ENCODE measurements at places on chromosomes 4 and X.

GRCh38 chr4:69823048-69823447, 36.9 kb downstream of the SULT1E1 start:
- no peak for DNase-seq

- no peak for DNase-seq
Measured at GRCh38 chr4:171648926-171649325, 164.3 kb upstream of the GALNTL6 start.

DNA sequence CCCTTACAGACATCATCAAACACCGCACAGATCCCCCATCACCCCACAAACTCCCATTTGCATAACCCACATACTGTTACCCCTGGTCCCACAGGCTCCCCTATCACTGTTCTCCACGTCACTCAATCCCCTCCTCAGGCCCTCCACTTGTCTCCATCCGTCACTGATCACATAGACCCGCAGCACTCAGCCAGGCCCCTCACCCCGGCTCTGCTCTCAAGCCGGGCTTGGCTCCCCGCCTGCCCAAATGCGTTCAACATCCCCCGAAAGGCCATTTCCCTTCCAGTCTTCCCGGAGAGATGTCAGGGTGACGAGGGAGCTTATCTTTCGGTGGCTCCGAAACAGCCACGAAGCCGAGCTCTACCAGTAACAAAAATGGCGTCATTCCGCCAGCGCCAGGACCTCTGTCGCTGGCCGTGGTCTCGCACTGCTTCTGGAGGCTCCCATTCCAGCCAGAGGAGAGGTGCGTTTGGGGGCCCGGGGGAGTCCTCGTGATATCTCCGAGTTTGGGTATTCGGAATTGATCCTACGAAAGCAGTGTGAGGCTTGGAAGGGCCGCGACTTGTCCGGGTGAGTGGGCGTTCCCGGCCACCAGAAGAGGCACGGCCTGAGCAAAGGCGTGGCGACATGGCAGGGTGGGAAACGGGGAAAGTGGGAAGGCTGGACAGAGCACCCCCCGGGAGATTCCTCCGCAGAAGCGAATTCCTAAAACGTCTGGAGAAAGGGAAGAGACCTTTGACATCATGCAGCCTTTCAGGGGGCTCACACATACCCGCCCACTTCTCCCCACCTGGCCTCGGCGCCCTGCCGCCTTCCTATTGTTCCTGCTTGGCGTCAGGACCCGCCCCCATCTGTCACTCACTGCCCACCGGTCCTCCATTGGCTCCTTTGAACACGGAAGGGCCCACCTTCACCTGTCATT, at the start of gene ZNF630:
Gene ZNF630, minus strand, starts transcription at position 577 of the 922 bp plus-strand sequence. CDS start 4,754 bp downstream, outside the sequence.
- DNase-seq: peak; percentile 47

GRCh38 chrX:73932522-73932921, 369.5 kb downstream of the CHIC1 start:
- no peak for DNase-seq

- no peak for DNase-seq
Measured at GRCh38 chr4:54716478-54717065, 58.8 kb downstream of the KIT start.

DNA sequence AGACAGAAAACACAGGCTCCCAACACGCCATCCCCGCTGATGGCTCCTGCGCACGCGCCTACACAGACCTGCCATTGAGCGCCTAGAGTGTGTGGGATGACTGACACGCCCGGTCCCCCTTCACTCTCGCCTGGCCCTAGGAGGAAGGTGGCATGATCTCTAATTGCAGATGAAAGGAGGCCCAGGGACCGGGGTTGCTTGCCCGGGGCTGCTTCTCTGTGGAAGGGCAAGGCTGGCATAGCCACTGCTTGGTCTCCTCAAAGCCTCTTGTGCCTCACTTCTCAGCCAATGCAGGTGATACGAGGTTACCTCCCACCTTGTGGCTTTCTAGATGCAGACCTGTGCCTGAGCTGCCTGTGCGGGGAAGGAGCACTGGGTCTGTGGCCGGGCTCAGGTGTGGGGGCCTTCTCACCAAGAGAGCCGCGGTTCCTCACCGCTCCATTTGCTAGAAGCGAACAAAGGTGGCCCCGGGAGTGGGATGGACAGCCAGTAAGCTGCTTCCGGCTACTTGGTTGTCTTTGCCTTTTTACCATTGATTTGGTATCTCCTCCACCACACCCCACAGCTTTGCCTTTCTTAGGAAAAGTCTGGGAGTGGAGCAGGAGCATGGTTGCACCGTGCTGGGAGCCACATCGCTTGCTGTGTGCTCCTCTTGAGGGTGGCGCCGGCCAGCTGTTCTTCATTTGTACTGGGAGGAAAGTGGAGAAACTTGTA, 47.0 kb downstream of the TBC1D14 start:
- no peak for DNase-seq

- no peak for DNase-seq
Measured at GRCh38 chr4:38567457-38567856, 96.5 kb upstream of the KLF3 start.

DNA sequence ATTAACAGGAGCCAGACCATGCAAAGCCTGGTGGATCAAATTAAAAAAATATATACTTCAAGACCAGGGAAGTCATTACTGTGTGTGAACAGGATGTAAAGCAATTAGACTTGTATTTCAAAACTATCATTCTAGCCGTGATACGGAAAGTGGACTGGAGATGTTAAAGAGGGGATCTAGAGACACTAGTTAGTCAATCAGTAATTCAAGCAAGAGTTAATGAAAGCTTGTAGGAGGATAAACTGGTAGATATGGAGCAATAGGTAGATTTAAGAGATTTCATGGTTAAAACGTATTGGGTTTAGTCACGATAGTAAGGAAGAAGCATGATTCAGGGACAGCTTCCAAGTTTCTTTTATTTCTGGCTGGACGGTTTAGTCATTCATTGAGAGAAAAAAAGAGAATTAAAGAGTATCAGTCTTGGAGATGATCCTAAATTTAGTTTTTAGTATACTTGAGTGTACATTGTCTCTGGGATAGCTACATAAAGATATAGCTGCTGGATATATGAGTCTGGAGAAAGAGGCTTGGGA, 3.9 kb downstream of the MAD2L1 start:
- no peak for DNase-seq

DNA sequence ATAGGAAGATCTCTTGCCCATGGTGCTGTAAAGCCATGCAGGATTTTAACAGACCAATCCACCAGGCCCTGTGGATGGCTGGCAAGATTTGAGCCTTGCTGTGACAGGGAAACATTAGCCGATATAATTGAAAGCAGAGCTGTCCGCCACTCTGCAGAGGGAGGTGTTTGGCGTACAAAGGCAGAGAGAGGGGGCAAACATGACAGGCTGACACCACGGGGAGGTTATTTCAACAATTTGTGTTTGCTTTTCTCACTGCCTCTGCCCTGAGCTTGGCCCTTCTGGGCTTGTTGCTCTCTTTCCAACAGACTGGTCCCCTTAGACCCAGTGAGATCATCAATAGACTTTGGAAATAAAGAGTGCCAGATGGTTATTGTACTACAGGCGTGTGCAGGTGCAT, 59.4 kb downstream of the CLNK start:
- DNase-seq: no peak

DNA sequence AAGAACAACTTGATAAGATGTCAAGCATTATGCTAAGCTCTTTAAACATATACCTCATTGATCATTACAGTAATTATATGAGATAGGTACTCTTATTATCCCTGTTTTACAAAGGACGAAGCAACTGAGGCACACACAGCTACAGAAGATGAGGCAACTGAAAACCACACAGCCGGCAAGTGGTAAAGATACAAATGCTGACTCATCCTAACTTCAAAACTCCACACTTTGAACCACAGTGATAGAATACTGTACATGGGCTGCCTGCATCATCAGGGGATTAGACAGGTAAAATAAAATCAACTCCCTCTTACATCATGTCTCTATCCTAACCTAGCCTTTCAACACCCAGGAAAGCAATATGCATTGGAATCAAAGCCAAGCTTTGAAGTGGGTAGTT, 47.8 kb downstream of the LHFPL1 start:
- no peak for DNase-seq

GRCh38 chr4:11368701-11369115, 60.0 kb downstream of the HS3ST1 start:
- DNase-seq: no peak

DNA sequence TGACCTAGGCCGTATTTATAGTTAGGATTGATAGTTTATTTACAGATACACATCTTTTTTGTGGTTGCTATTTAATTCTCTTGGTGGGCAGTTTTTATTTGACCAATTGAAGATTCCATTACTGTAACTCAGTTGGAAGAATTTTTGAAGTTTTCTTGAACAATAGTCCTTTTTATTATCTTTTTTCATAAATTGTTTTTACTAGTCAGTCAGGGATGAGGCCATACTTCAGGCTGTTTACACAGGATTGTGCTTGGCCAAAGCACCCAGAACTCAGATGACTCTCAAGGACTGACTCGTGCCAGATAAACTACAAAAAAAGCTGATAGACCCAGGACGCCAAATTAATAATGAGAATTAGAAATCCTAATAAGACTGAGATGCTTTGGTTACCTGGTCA, 7.0 kb downstream of the HERC3 start:
- no peak for DNase-seq

DNA sequence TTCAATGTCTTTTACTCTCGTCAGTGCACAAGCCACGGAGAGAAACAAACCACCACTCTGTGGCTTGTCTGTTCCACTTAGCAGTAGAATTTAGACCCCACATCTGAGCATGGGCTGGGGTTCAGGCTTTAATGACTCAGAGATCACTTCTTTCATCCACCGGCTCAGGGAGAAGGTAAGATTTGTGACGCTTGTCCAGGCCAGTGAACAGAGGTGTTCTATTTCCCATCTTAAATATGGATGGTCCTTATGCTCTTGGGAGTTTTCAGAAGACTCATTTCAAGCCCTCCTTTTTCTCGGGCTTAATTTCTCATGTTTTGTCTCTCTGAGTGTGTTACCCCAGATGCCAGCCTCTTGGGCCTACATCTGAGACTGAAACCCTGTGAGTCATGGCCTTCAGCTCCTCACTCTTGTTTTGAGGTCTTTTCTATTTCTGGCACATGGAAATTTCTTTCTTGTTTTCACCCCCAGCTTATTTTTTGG, 127.4 kb upstream of the SFRP2 start:
- DNase-seq: peak; percentile 4

GRCh38 chr4:110200689-110201088, 2.3 kb upstream of the ELOVL6 start:
- no peak for DNase-seq

DNA sequence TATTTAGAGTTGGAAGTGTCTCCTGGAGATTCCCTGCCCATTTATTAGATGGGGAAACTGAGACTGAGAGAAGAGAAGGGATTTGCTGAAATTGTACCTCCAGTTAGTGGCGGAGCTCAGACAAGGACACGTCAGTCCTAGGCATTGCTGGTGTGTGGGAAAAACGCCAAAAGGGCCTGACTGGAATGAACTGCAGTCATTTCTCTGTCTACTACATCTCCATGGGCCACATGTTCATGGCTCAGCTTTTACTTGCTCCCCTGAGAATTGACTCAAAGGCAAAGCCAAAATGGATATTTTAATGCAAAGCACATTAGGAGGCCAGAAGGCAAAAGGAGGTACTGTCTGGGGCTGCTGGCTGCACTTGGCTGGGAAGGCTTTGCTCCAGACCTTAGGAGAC, 3.9 kb downstream of the TFDP3 start:
- DNase-seq: no peak

- no peak for DNase-seq
Measured at GRCh38 chr4:184958923-184959210, 59.4 kb upstream of the HELT start.

DNA sequence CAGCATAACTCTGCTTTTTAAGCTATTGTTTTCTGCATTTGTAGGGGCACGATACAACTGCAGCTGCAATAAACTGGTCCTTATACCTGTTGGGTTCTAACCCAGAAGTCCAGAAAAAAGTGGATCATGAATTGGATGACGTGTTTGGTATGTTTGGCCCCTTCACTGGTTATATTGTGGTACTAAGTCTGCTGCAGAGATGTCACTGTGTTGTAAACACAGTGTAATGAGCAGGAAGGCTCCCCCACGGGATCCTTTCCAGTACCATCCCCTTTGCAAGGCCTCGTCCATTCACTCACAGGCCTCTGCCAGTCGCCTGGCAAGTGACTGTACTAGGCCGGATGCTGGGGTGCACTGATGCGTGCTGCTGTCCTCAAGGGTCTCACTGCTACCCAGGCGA, 13.8 kb downstream of the CYP4V2 start:
- DNase-seq: no peak

DNA sequence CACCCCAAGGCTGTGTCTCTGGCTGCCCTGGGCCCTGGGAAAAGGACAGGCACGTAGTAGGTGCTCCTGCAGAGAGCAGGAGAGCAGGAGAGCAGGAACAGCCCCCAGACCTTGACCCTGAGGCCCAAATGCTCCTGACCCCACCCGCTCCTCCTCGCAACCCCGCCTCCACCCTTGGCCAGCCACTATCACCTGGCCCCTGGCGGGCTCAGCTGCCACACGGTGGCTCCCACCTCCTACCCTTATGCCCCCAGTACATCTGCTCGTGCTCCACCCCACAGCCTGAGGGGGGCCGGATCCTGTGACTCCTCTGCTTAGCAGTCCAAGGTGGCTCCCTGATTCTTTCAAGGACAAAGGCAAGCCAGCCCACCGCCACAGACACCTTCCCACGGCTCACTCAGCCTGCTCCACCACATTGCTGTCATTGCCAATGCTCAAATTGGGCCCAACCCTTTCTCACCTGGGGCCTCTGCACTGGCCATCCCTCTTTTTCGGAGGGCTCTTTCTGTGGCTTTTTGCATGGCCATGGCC, 5.4 kb upstream of the HAUS7 start:
- DNase-seq: no peak

DNA sequence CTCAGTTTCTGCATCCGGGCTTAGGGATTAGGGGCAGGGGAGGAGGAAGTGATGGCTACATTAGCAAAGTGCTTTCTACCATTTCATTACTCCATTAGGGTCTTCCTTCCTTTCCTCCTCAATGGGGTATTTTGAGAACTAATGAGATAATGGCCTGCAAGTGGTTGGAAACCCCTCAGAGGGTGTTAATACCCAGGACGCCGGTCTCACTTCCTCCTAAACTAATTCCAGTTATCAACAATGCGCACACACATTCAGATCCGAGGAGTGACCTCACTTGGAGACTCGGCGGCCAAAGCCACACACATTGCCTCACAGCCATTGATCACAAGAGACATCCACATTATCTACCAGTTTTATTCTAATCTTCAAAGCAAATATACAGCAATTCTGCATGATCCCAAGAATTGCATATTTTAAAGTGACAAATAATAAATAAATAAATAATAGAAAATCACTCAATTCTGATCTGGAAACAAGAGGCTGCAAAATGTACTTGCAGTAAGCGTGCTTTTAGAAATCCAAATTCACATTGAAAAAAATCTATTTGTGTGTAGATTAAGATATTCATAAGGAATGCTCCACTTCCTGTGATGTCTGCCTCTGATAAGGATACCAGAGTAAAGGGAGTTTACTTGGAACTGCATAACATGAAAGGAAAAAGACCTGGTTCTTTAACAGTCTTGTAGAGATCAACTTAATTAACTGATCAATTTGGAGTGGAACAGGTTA, 329.1 kb downstream of the FBXW7 start:
- no peak for DNase-seq

- DNase-seq: no peak
Measured at GRCh38 chr4:111652236-111652635, 493.0 kb upstream of the FAM241A start.

- DNase-seq: no peak
Measured at GRCh38 chr4:24382381-24382780, 202.0 kb downstream of the DHX15 start.

GRCh38 chr4:5036239-5036638, 15.0 kb upstream of the STK32B start:
- no peak for DNase-seq

Data from CD4-positive, CD25-positive, alpha-beta regulatory T cell (primary cell).